ENCODE measurements at places on chromosomes 12 and 14. TPM values are rescaled to one million over a fixed set of nuclear protein-coding genes. Genes with fewer than 3 reads are reported as not detected.

OTUB2 gene
- 0.97 TPM for total RNA-seq

BDKRB2 gene
- total RNA-seq: 0.97 TPM

EML1 gene
- 66.9 TPM for total RNA-seq

NDRG2 gene
- not detected for total RNA-seq

BATF gene
- not detected for total RNA-seq

USP44 gene
- 3.0 TPM for total RNA-seq

CLEC4D gene
- not detected for total RNA-seq

MGP gene
- 42.1 TPM for total RNA-seq
